ENCODE measurements at places on chromosomes 11 and 22. TPM values are rescaled to one million over a fixed set of nuclear protein-coding genes. Genes with fewer than 3 reads are reported as not detected.

- H3K4me3 ChIP-seq = peak overlapping the region; percentile 59
- H3K27me3 ChIP-seq = peaks cover 52% of the 10 kb centered on the region
- H3K4me1 ChIP-seq = peaks cover 39% of the 10 kb centered on the region
- DNase-seq = peak; percentile 23
- no peaks in the 10 kb centered on the region for H3K36me3 ChIP-seq
- no peak overlapping the region for H3K27ac ChIP-seq
These were observed 3.9 kb downstream of the DBX1 start for GRCh38 chr11:20156280-20156875.

GRCh38 chr11:109017489-109017888, 352.6 kb downstream of the DDX10 start:
- no peak overlapping the region for H3K27ac ChIP-seq
- H3K27me3 ChIP-seq = no peaks in the 10 kb centered on the region
- no peaks in the 10 kb centered on the region for H3K36me3 ChIP-seq
- H3K4me1 ChIP-seq = no peaks in the 10 kb centered on the region
- H3K4me3 ChIP-seq = no peak overlapping the region

DNA sequence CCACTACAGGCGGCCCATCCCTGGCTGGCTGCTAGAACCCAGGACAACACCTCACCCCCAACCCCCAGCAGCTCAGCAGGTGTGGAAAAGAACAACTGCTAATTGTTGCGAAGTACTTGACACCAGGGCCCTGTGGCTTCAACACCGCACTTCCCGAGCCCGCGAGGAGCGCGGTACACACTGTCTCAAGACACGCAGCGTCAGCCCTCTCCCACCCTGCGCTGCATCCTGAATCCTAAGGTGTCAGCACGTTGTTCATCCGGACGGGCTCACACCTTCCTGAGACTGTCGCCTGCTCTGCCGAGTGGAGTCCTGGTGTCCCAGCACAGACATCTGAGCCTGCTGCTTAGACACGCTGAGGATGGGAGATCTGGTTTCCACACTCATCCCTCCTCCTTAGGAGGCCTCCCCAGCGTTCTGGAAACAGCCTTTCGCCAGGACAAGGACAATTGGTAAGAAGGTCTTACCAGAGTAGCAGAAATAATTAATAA, 1336.2 kb downstream of the BRD1 start:
- H3K36me3 ChIP-seq = no peaks in the 10 kb centered on the region
- H3K27ac ChIP-seq = no peak overlapping the region
- peak; percentile 16 for DNase-seq
- H3K4me1 ChIP-seq = no peaks in the 10 kb centered on the region
- H3K4me3 ChIP-seq = no peak overlapping the region

DNA sequence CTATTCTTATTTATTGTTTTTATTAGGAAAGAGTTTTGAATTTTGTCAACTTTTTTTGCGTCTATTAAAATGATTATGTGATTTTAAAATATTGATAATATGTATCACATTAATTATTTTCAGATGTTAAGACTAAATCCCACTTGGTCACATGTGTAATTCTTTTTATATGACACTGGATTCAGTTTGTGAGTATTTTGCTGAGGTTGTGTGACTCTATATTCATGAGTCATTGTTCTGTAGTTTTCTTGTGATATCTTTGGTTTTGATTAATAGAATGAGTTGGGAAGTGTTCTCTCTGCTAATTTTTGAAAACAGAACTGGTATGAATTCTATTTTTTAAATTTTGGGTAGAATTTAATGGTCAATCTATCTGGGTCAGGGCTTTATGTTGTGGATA, 317.9 kb downstream of the ETS1 start:
- H3K4me1 ChIP-seq = peaks cover 8% of the 10 kb centered on the region
- H3K27me3 ChIP-seq = no peaks in the 10 kb centered on the region
- H3K27ac ChIP-seq = no peak overlapping the region
- H3K4me3 ChIP-seq = no peak overlapping the region
- H3K36me3 ChIP-seq = no peaks in the 10 kb centered on the region
- DNase-seq = no peak

DNA sequence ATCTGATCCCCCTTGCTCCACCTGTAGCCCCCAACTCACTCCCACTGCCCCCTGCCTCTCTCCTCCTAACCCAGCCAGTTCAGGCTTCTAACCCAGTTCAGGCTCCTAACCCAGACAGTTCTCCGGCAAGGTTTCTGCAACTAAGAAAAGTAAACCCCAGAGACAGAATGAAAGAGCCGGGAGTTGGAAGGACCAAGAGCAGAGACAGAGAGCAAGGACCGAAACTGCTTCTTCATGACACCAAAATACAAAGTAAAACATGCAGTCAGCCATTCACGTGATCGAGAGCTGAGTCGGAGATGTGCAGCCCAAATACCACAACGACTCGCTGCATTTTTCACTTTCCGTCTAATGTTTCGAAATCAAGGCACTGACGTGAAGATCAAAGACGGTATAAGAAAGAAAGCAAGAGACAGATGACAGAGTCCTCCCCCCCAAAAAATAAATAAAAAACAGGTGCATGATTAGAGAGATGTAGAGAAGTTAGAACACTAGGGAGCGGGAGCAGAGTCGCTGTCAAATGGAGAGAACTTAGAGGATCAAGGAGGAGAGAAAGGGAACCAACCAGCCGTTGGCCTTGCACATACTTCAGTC, 884 bp downstream of the IL10RA start:
- H3K4me1 ChIP-seq = peaks cover 74% of the 10 kb centered on the region
- H3K27ac ChIP-seq = peak overlapping the region; percentile 88
- DNase-seq = peak; percentile 84
- no peaks in the 10 kb centered on the region for H3K27me3 ChIP-seq

- H3K27me3 ChIP-seq = no peaks in the 10 kb centered on the region
- DNase-seq = peak; percentile 63
- H3K27ac ChIP-seq = no peak overlapping the region
- H3K4me1 ChIP-seq = peaks cover 8% of the 10 kb centered on the region
- no peak overlapping the region for H3K4me3 ChIP-seq
These were observed 49.2 kb downstream of the DBX1 start for GRCh38 chr11:20110908-20111669.

GRCh38 chr11:84137505-84137904, 851.3 kb upstream of the CCDC90B start:
- no peaks in the 10 kb centered on the region for H3K4me1 ChIP-seq
- no peak for DNase-seq
- H3K27me3 ChIP-seq = no peaks in the 10 kb centered on the region
- no peak overlapping the region for H3K4me3 ChIP-seq
- no peak overlapping the region for H3K27ac ChIP-seq

DNA sequence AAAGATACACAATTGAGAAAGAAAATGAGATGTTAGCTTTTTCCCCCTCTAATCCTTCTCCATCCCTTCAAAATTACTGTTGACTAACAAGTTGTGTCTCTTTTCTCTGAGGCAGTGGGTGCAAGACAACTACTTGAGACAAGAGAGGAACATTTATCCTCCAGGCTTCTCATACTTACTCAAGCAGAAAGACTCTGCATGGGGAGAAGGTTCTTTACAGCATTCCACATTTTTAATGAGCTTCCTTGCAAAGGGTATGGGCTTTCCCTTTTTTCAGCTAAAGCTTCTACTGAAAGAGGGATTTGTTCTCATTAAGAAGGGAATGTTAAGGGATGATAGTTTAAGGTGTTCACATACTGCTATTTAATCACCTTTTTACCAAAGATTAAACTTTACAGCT, 47.8 kb downstream of the PAX6 start:
- no peak overlapping the region for H3K4me3 ChIP-seq
- no peak for DNase-seq
- no peaks in the 10 kb centered on the region for H3K27me3 ChIP-seq

DNA sequence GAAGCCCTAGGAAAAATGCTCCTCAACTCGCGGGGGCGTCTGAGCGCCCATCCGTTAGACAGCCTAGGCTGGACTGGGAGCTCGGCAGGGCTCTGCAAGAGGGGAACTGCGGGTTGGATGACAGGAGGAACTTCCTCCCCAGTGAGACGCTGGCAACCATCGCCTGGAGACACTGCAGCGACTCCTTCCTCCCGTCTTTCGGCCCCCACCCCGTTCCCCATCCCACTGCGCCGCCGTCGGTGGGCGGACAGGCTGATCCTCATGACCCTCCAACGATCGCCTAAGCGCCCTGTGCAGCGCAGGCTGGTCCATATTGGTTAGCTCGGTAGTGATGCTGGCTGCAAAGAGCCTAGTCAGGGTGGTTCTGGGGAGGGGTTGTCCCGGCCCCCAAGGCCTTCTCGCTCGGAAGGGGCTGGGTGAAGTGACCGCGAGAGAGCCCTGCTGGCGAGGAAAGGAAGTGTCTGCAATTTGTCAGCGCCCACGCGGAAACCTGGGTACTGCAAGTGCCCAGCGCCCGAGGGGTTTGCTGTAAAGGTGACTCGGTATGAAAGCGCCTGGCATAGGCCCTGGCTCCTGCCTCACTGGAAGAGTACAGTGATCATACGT, 638 bp downstream of the NRGN start:
- DNase-seq = peak; percentile 79
- H3K4me1 ChIP-seq = peaks cover 19% of the 10 kb centered on the region
- peaks cover 6% of the 10 kb centered on the region for H3K27me3 ChIP-seq
- peak overlapping the region; percentile 64 for H3K4me3 ChIP-seq

- DNase-seq = no peak
- no peaks in the 10 kb centered on the region for H3K36me3 ChIP-seq
- no peak overlapping the region for H3K27ac ChIP-seq
These were observed 1.5 kb upstream of the USP18 start for GRCh38 chr22:18148293-18148965.

DNA sequence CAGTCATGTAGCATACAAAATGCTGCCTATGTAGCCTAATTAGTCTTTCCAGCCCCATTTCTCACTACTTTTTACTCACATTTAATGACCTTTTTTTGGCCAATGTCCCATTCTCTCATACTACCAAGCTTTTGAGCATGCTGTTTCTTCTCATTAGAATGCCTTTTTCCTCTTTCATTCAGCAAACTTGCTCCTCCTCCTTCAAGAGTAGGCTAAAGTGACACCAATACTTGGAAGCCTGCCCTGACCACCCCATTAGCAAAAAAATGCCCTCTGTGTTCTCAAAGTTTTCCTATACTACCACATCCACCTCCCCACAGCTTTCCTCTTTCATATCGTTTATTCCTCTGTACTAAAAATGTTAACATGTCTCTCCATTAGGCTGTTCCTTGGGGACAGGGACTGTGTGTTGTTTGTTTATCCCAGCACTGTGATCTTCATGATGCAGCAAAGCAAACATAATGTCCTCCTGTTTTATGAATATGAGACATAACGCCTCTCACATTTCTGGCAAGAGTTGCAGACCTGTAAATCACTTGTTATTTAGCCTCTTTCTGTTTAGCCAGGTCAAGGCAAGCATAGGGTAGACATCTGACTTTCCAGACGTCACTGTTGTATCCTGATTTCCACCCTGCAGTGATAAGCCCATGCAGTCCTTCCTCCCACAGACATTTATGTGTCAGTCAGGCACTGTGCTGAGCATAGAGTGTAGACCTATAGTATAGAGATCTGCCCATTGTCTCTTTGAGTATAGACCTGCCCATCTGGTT, 62.0 kb upstream of the UCP3 start:
- H3K36me3 ChIP-seq = peaks cover 39% of the 10 kb centered on the region
- DNase-seq = no peak
- no peaks in the 10 kb centered on the region for H3K4me1 ChIP-seq
- no peaks in the 10 kb centered on the region for H3K27me3 ChIP-seq
- no peak overlapping the region for H3K4me3 ChIP-seq
- H3K27ac ChIP-seq = no peak overlapping the region

GRCh38 chr22:22168941-22169867, 75.4 kb upstream of the VPREB1 start:
- H3K27me3 ChIP-seq = peaks cover 4% of the 10 kb centered on the region
- H3K36me3 ChIP-seq = no peaks in the 10 kb centered on the region
- peaks cover 9% of the 10 kb centered on the region for H3K4me1 ChIP-seq
- no peak for DNase-seq

- peaks cover 56% of the 10 kb centered on the region for H3K36me3 ChIP-seq
- H3K27ac ChIP-seq = no peak overlapping the region
- H3K4me1 ChIP-seq = peaks cover 45% of the 10 kb centered on the region
- no peak for DNase-seq
- H3K27me3 ChIP-seq = no peaks in the 10 kb centered on the region
These were observed 25.5 kb upstream of the YPEL1 start for GRCh38 chr22:21761086-21761485.

- peaks cover 18% of the 10 kb centered on the region for H3K27me3 ChIP-seq
- H3K4me3 ChIP-seq = no peak overlapping the region
These were observed 90.8 kb downstream of the TECTA start for GRCh38 chr11:121191818-121192217.

Gene ISX
- total RNA-seq = not detected

Gene ZW10
- total RNA-seq = 2.0 TPM

Gene CDC42BPG
- total RNA-seq = 6.9 TPM

Gene TMA7B
- total RNA-seq = 6.5 TPM
